Kidney tubule cell (primary cell): ENCODE measurements at places on chromosomes 13 and 19.
A peak's percentile ranks its signal among the peaks of the same experiment; 100 is the strongest.

- no peak for DNase-seq
Observed at GRCh38 chr19:16625163-16625958, 2.6 kb downstream of the MED26 start.

DNA sequence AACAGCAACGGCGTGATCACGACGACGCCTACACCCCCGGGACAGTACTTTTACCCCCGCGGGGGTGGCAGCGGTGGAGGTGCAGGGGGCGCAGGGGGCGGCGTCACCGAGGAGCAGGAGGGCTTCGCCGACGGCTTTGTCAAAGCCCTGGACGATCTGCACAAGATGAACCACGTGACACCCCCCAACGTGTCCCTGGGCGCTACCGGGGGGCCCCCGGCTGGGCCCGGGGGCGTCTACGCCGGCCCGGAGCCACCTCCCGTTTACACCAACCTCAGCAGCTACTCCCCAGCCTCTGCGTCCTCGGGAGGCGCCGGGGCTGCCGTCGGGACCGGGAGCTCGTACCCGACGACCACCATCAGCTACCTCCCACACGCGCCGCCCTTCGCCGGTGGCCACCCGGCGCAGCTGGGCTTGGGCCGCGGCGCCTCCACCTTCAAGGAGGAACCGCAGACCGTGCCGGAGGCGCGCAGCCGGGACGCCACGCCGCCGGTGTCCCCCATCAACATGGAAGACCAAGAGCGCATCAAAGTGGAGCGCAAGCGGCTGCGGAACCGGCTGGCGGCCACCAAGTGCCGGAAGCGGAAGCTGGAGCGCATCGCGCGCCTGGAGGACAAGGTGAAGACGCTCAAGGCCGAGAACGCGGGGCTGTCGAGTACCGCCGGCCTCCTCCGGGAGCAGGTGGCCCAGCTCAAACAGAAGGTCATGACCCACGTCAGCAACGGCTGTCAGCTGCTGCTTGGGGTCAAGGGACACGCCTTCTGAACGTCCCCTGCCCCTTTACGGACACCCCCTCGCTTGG is 966 bp downstream of the JUNB start:
- peak; percentile 76 for DNase-seq

- DNase-seq = no peak
Observed at GRCh38 chr19:15123900-15124299, 16.7 kb downstream of the SYDE1 start.

DNA sequence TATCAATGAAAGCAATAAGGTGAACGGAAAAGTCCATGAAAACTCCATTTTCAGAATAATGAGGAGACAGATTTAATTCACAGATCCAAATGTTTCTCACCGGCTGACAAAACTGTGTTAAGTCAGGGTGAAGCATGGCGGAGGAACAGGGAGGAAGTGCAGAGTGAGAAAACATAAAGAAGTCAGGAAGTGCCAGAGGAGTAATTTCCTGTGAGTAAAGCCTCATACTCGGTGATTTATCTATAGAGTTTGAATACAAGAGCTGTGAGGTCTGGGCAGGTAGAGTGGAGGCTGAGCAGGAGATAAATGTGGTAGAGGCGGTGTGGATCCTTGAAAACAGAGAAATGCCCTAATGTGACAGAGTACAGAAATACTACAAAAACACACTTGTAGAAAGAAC is 11.4 kb downstream of the CARD8 start:
- DNase-seq = no peak

- peak; percentile 21 for DNase-seq
Observed at GRCh38 chr13:21668732-21669275, 2.1 kb upstream of the FGF9 start.

DNA sequence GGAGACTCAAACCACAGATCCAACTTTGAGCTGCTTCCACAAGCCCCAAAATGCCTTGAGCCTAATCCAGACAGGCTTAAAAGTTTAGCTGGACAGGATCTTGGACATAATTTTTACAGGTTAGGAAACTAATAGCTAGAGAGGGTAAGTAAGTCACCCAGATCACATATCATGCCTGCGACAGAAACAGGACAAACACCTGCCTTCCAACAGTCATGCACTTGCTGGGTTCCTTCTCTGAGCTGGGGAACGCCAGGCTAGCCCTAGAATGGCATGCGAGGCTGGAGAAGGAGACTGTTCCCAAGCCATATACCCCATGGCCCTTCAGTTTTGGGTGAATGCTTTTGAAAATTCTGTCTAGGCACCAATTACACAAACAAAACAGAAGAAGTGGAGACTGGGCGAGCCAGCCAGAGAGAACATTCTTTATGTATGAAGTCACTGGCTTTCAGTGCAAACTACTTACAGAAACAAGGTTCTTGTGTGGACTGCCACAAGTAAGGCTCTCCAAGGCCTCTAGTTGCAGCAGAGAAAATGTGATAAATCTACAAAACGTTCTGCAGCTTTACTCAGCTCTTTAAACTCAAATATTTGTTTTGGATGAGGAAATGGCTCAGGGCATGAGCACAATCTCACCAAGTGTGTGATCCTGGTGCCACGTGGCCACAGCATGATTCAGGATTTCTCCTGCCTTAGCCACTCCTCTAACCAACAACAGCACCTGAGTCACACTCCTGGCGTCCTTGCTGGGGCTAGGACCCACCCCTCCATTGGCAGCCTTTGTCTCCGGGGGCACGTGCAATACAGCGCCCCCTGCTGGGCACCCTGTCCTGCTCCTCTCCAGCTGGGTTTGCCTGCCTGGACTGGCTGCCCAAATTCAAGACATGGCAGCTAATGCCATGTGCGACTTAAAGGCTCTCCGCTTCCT is 73.4 kb upstream of the UBL3 start:
- DNase-seq = peak; percentile 98

DNA sequence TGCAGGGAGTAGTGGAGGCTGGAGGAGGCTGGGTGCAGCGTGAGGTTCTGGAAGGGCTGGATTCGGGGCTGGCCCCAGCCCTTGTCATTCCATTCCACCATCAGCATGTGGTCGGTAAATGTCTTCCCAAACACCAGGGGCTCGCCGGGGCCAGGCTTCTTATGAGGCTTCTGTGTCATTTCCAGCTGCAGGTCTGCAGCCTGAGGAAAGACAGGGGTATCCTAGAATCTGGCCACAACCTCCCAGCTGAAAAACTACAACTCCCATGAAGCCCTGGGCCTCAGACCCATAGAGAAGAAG is 4.4 kb downstream of the BCAT2 start:
- DNase-seq = peak; percentile 48

- DNase-seq = no peak
Observed at GRCh38 chr13:46185634-46186033, 3.7 kb upstream of the LCP1 start.

DNA sequence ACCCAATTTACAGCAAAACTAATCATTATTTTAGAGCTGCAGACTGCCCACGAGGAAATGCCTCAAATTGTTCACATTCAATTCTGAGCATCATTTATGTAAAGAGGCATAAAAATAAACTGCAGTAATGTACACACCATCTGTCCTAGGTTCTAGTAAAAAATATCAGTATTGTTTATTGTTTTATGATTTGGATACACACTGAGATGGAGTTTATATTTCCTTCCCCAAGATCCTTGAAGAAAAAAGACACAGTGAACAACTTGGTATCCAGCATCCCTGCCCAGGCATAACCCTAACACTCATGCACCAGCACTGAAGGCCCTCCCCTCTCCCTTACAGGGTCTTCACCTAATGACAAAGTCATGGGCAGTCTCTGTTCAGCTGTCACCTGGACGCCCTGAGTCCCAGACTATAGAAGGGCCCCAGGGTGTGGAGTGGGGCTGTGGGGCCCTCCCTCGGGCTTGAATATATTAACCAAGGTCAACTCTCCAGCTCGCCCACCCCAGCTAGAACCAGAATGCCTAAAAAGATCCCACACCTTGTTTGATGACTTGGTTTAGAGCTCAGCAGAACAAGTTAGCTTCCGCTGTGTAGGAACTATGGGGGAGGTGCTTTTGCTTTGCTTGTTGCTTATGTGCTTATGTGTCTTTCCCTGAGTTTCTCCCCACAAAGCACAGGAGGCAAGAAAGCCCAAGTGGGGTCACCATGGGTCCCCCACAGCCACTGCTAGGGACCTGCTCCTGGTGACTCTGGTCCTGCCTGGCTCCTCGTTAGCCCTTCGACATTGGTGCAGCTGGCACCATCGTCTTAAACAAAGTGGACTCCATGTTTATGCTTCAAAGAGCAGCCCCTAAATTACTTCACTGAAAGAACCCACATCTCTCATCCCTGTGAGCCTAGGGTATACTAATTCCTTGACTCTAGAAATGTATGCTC is 111.1 kb downstream of the COL4A1 start:
- DNase-seq = no peak

DNA sequence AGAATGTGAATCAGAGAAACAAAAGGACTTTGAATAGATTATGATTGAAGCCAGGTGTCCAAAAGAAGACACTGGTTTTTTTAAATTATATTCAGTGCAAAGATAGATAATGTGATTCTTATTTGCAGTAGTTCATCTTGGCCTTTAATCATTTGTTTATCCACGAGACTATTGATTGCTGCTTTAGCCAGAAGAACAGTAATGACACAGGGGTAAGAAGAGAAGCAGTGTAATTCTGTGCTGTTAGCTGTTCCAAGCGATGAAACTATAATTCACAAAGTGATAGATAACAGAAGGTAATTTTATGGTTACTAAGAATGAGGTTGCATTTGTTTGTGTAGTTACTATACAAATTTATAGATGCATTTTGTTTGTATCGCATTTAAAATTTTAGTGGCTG is 311.6 kb downstream of the MZT1 start:
- DNase-seq = no peak

DNA sequence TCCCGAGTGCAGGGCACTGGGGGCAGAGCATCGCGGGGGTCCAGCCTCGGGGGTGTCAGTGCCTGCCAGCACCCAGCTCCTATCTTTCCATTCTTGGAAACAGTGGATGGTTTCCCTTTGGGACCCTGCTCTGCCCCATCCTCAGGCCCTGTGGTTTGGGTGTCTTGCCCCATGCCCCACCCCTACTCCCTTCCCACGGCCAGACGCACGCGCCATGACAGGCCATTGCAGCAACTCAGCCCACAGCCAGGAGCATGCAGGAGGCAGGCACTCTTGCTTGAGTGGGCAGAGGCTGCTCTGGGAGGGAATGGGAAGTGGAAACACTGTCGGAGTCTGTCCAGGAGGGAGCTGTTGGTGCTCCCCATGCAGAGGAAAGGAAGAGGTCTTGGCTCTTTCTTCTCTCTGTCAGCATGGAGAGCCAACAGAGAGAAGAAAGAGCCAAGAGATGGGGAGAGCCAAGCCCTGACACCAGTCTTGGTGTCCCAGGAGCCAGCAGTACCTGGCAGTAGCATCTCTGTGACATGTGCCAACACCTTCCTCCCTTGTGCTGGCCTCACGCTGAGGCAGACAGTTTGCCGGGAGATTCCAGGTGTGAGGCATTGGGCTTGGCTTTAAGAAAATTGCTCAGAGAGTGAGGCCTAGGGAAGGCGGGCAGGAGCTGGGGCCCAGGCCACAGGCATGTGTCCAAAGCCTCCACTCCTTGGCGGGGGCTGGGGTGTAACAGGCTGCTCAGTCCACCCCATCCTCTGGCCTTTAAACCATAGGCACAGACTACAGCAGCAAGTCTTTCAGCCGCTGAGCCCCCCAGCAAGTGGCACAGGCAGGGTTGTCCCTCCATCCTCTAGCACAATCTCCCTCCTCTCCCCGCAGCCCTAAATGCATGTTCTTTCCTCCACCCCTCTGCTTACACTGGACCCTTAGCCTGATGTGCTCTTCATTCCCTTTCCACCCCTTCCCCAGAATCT is 86.7 kb upstream of the UQCRFS1 start:
- DNase-seq = no peak

GRCh38 chr13:99275093-99275469 is 16.9 kb upstream of the GPR18 start:
- DNase-seq = peak; percentile 84

- no peak for DNase-seq
Observed at GRCh38 chr13:29578300-29579085, 17.0 kb downstream of the SLC7A1 start.

GRCh38 chr13:27130223-27130978 is 41.2 kb downstream of the USP12 start:
- peak; percentile 44 for DNase-seq

GRCh38 chr19:34767951-34768350 is 5.1 kb downstream of the ZNF599 start:
- DNase-seq = no peak

DNA sequence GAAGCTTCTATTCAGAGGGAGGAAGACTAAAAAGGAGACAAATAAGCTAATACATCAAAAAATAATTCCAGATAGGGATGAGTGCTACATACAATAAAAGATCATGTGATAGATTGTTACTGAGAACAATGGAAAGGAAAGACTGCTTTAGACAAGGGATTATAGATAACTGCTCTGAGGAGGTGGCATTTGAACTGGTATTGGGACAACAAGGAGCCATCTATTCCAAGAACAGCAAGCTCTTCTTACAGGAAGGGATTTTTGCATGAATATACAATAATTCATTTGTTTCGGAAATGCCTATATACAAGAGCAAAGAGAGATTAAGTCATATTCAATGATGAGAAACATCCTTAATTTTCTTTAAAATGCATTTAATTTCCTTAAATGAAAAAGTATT is 540.5 kb upstream of the KLF12 start:
- no peak for DNase-seq

DNA sequence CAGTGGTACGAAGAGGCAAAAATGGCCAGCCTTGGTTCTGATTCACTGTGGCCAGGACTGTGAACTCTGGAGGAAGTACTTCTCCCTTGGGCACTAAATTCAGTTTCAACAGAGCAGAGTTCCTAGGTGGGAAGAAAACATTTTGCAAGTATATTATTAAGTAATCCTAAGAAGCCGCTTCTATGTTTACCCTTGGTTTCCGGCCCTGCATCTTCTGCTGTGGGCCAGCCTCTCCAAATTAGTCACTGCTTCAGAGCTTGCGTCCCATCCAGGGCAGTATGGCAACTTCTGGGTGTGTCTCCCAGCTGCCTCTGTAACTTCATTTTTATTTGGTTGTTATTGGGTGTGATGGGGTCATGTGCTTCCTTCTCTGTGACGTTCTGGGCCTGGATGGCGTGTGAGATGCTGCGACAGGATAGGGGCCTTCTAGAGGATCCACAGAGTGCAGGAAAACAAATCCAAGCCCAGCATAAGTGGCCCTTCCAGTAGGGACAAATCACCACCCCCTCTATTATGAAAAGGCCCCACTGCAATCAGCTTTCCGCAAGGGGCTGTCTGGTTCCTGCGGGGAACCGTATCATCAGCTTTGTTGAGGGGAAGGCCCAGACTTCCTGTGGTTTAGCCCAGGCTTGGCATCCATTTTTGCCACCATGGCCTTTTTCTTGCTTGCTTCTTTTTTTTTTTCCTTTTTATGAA is 55.1 kb upstream of the C1QTNF9 start:
- DNase-seq = no peak

GRCh38 chr13:109720758-109721184 is 65.6 kb downstream of the IRS2 start:
- no peak for DNase-seq

GRCh38 chr19:5001615-5002014 is 32.7 kb downstream of the KDM4B start:
- peak; percentile 38 for DNase-seq
